GF-D8 (cell line): ENCODE measurements at places on chromosomes 2 and 18.

DNA sequence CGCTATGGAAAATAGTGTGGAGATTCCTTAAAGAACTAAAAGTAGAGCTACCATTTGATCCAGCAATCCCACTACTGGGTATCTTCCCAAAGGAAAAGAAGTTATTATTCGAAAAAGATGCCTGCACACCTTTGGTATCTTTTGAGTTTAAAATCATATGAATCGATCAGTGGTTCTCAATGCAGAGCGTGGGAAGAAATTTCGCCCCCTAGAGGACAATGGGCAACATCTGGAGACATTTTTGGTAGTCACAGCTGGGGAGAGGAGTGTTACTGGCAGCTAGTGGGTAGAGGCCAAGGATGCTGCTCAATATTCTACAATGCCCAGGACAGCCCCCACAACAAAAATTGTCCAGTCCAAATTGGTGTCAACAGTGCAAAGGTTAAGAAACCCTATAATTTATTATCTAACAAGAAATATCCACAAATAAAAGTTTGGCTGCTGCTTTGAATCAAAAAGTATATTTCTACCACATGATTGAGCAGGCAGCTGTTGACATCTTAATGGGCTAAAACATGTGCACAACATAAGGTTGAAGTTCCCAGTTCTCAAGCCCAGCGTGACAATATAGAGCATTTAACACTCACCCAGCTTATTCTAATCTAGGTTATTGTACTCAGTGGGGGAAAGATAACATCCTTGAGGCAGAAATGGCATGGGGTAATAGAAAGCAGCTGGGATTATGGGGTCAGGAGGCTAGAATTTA is 425.7 kb downstream of the LRATD1 start:
- DNase-seq, result no peak

GRCh38 chr2:30627151-30627550 is 180.1 kb downstream of the CAPN13 start:
- no peak for DNase-seq

- no peak for DNase-seq
Observed at GRCh38 chr2:127514485-127514884, 11.8 kb downstream of the IWS1 start.

GRCh38 chr18:33581856-33582255 is 3.8 kb downstream of the ASXL3 start:
- DNase-seq, result no peak

- DNase-seq, result no peak
Observed at GRCh38 chr2:241814643-241815476, 5.9 kb downstream of the NEU4 start.

DNA sequence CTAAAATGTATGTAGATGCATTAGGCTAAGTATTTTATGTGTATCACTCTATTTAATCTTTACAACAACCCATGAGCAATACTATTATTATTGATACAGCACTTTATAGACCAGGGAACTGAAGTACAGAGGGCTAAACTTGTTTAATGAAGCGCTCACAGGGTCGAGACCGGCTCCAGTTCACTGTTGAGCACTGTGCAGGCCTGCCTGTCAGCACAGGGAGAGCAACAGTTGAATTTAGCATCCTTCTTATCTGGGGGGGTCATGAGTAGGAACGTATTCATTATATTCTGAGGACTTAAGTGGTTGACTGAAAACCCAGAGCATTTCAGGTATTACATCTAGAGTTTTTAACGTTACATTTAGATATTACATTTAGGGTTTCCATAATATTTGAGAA is 120.1 kb downstream of the PLCL1 start:
- DNase-seq, result no peak

- peak; percentile 68 for DNase-seq
Observed at GRCh38 chr18:74493689-74494088, 2.5 kb upstream of the CNDP2 start.
